Suprapubic skin (tissue), 4 donors: ENCODE measurements at places on chromosomes 11 and 22. TPM values are rescaled to one million over a fixed set of nuclear protein-coding genes. Genes with fewer than 3 reads are reported as not detected.

Gene FADS1
- total RNA-seq: 68.6 TPM

Gene LDHA
- total RNA-seq: 724 TPM

Gene MYRF
- 0.24 TPM for total RNA-seq

Gene TSGA10IP
- not detected for total RNA-seq

Gene TNNI2
- total RNA-seq: 35.4 TPM

Gene DGCR6
- 8.1 TPM for total RNA-seq

DNA sequence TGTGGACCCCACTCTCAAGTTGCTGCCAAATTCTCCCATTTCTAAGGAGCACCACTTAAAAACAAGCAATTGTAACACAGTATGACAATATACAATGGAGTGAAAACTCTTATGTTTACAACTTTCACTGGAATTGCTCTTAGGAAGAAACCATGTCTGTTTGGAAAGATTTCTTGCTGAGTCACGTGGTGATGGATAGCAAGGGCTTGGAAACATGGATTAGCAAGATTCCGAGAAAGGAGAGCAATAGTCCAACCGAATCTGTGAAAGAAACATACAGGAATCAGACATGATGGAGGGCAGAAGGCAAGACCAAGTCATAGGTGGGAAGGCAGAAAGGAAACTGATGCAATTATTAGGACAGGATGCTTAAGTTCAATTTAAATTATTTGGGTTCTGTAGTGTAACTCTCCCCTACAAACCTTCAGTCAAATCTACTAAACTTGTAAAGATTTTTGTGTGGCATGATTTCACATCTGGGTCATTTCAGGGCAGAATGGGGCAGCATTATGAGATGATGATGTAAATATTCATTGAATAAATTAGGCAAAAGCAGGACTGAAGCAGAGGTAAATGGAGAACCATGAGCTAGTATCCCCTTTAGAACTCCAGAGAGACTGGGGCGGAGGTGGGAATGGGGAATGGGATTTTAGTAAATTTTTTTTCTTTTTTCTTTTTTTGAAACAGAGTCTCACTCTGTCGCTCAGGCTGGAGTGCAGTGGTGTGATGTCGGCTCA lies 27.8 kb upstream of the THY1 start:
- no peak overlapping the region for H3K27ac ChIP-seq
- H3K4me3 ChIP-seq: no peak overlapping the region
- H3K36me3 ChIP-seq: no peaks in the 10 kb centered on the region
- DNase-seq: no peak
- H3K4me1 ChIP-seq: peaks cover 8% of the 10 kb centered on the region
- H3K27me3 ChIP-seq: peaks cover 7% of the 10 kb centered on the region

GRCh38 chr11:20536365-20536764 lies 63.0 kb upstream of the SLC6A5 start:
- H3K27me3 ChIP-seq: peaks cover 4% of the 10 kb centered on the region
- no peak for DNase-seq
- no peak overlapping the region for H3K4me3 ChIP-seq
- no peaks in the 10 kb centered on the region for H3K36me3 ChIP-seq
- H3K27ac ChIP-seq: no peak overlapping the region

GRCh38 chr22:50173311-50173982 lies 2.9 kb downstream of the PANX2 start:
- no peak for DNase-seq
- H3K27ac ChIP-seq: no peak overlapping the region
- H3K4me3 ChIP-seq: no peak overlapping the region
- H3K4me1 ChIP-seq: peaks cover 18% of the 10 kb centered on the region
- no peaks in the 10 kb centered on the region for H3K36me3 ChIP-seq

GRCh38 chr11:45267652-45268299 lies 18.4 kb downstream of the SYT13 start:
- peaks cover 39% of the 10 kb centered on the region for H3K27me3 ChIP-seq
- DNase-seq: no peak
- H3K36me3 ChIP-seq: no peaks in the 10 kb centered on the region
- H3K4me1 ChIP-seq: peaks cover 6% of the 10 kb centered on the region
- H3K4me3 ChIP-seq: no peak overlapping the region
- no peak overlapping the region for H3K27ac ChIP-seq

DNA sequence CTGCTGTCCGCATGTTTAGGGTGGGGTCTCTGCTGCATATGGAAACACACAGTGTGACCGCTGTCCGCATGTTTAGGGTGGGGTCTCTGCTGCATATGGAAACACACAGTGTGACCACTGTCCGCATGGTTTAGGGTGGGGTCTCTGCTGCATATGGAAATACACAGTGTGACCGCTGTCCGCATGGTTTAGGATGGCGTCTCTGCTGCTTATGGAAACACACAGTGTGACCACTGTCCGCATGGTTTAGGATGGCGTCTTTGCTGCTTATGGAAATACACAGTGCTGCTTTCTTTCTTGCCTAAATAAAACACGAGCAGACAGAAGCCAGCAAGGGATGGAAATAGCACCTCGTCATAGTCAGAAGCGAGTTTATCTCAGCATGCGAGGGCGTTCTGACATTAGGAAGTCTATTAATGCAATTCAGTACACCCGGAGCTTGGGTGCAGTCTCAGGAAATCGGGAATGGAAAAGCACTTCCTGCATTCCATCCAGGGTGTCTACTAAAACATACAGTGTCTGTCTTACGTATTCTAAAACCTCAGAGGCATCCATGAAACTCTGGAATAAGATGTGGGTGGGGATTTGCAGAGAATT lies 32.6 kb upstream of the TOLLIP start:
- H3K27me3 ChIP-seq: no peaks in the 10 kb centered on the region
- no peak for DNase-seq
- H3K4me1 ChIP-seq: peaks cover 4% of the 10 kb centered on the region
- H3K27ac ChIP-seq: no peak overlapping the region

- no peaks in the 10 kb centered on the region for H3K27me3 ChIP-seq
- peak; percentile 97 for DNase-seq
- no peaks in the 10 kb centered on the region for H3K36me3 ChIP-seq
- peak overlapping the region; percentile 84 for H3K27ac ChIP-seq
Observed at GRCh38 chr11:96242971-96243647, 99.9 kb downstream of the MAML2 start.

GRCh38 chr11:134374891-134375550 lies 37.0 kb downstream of the B3GAT1 start:
- DNase-seq: no peak
- no peaks in the 10 kb centered on the region for H3K36me3 ChIP-seq
- no peaks in the 10 kb centered on the region for H3K27me3 ChIP-seq
- H3K4me1 ChIP-seq: no peaks in the 10 kb centered on the region
- no peak overlapping the region for H3K27ac ChIP-seq

DNA sequence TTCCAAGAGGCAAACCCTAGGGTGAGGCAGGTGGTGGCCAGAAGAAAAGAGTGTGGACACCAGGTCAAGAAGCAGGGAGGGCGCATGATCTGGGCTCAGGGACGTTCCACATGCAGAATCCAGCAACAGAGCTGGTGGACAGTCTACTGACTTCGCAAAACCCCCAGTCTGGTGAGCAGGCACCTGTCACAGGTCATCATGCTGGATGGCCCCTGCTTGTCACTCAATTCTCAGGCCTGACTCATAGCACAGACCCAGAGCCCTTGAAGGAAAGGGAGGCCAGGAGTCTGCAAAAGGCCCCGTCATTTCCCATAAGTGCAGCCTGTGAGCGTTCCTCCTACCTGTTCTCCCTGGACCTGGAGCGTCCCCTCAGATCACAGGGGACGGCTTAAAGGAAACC lies 18.2 kb downstream of the APOL4 start:
- no peak for DNase-seq
- H3K27me3 ChIP-seq: no peaks in the 10 kb centered on the region
- no peak overlapping the region for H3K27ac ChIP-seq
- peaks cover 14% of the 10 kb centered on the region for H3K4me1 ChIP-seq

- no peaks in the 10 kb centered on the region for H3K27me3 ChIP-seq
- no peak overlapping the region for H3K4me3 ChIP-seq
- no peak overlapping the region for H3K27ac ChIP-seq
- H3K4me1 ChIP-seq: no peaks in the 10 kb centered on the region
Observed at GRCh38 chr11:86129740-86130540, 61.1 kb upstream of the PICALM start.

DNA sequence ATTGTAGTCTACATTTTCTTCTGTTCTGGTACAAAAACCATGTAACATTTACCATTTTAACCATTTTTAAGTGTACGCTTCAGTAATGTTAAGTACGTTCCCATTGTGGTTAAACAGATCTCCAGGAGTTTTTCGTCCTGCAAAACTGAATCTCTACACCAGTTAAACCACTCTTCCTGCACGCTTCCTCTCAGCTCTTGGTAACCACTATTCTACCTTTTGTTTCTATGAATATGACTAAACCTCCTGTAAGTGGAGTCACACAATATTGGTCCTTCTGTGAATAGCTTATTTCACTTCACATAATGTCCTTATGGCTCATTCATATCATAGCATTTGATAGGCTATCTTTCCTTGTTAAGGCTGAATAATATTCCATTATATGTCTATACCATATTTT lies 7.1 kb upstream of the EXT2 start:
- no peaks in the 10 kb centered on the region for H3K27me3 ChIP-seq
- no peak overlapping the region for H3K4me3 ChIP-seq
- H3K27ac ChIP-seq: no peak overlapping the region
- no peak for DNase-seq
- no peaks in the 10 kb centered on the region for H3K4me1 ChIP-seq

- H3K27ac ChIP-seq: no peak overlapping the region
- no peaks in the 10 kb centered on the region for H3K27me3 ChIP-seq
- H3K36me3 ChIP-seq: no peaks in the 10 kb centered on the region
- no peak overlapping the region for H3K4me3 ChIP-seq
- DNase-seq: no peak
Observed at GRCh38 chr11:68375337-68375736, 62.9 kb downstream of the LRP5 start.

GRCh38 chr11:47106798-47107411 lies 69.8 kb downstream of the ARFGAP2 start:
- no peaks in the 10 kb centered on the region for H3K27me3 ChIP-seq
- DNase-seq: no peak
- no peak overlapping the region for H3K4me3 ChIP-seq
- no peak overlapping the region for H3K27ac ChIP-seq
- no peaks in the 10 kb centered on the region for H3K36me3 ChIP-seq

DNA sequence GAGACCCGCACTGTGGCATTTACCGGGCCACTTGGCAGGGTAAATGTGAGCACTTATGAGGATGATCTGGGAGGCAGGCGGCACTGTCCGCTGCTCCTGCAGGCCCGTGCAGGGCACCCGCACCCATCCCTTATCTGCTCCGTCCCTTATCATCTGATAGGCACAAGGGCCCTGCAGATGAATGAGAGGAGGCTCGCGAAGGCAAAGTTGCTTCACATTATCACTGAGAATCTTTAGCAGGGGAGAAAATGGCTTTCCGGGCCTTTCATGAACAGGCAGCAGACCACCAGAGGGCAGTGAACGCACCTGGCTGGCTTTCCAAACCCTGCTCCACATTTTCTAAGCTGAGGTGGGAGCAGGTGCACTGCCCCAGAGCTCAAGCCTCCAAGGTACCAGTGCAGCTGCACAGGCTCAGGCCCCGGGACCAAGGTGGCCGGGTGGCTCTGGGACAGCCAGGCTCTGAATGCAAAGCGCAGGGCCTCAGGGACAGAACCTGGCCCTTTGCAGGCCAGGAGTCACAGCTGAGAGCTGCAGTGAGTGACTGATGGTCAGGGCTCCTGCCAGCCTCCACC lies 165.6 kb downstream of the SHANK2 start:
- no peaks in the 10 kb centered on the region for H3K36me3 ChIP-seq
- H3K27ac ChIP-seq: no peak overlapping the region
- H3K4me1 ChIP-seq: no peaks in the 10 kb centered on the region
- H3K4me3 ChIP-seq: no peak overlapping the region
- DNase-seq: no peak
- peaks cover 3% of the 10 kb centered on the region for H3K27me3 ChIP-seq
